Stimulated activated CD4-positive, alpha-beta T cell treated with anti-CD3 and anti-CD28 coated beads, Interleukin-1b, Interleukin-23, amount 100 ng/mL, for 4 hours (primary cell): ENCODE measurements at places on chromosomes 7 and 10.

DNA sequence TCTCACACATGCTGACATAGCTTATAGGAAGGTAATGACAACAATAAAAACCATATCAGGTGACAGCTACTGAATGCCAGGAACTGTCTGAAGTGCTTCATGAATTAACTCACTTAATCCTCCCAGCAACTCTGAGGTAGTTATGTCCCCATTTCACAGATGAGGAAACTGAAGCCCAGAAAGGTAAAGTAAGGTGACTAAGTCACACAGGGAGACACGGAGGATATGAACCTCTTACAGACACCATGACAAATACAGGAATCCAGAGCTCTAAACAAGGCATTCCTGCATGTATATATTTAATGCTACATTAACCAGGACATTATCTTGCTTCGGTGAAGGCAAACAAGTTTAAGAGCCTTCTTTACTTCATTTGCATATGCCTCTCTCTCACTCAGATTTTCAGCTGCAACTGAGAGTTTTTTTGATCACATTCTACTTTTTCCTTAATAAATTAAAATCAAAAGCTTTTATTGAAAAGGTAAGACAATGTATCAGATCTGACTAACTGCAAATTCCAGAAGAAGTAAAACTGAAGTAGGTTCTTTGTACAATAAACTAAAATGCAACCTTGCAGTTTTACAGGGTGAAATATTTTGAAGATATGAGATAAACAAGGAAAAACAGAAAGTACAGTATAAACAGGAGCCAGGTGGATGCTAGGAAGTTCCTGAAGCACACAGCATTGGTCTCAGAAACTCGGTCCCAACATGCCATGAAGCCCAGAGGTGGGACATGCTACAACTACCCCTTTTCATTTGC is 79.5 kb downstream of the SGMS1 start:
- DNase-seq: no peak

GRCh38 chr10:88113232-88113631 is 249.8 kb downstream of the PTEN start:
- DNase-seq: no peak

DNA sequence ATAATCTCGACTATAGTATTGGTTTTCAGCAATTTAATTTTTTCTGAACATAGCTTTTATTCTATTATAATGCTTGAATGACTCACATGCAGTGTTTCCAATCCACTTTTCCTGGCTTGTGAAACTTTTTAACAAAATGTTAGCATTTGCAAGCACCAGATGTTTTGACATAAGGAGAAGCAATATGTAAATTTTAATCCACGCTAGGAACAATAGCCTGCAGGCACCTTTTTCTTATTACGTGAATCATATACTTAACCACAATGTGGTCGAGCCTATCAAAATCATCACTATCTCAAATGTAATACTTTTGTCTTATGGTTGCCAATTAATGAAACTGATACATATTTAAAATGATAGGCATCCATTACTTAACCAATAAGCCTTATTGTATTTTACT is 97.1 kb downstream of the TFEC start:
- no peak for DNase-seq

GRCh38 chr7:103346396-103346795 is 1.0 kb upstream of the PSMC2 start:
- DNase-seq: no peak

GRCh38 chr10:121797490-121797889 is 130.3 kb downstream of the ATE1 start:
- no peak for DNase-seq
